ENCODE measurements at places on chromosomes 5 and 9. TPM values are rescaled to one million over a fixed set of nuclear protein-coding genes. Genes with fewer than 3 reads are reported as not detected.

ENTPD2 gene
- total RNA-seq = 2.2 TPM

IL5 gene
- not detected for total RNA-seq

CAVIN4 gene
- 1.1 TPM for total RNA-seq

TAF11L10 gene
- total RNA-seq = not detected

PCDHB8 gene
- 0.71 TPM for total RNA-seq

ANKDD1B gene
- total RNA-seq = not detected

CCNJL gene
- total RNA-seq = 1.8 TPM

GLRA1 gene
- not detected for total RNA-seq

LTC4S gene
- total RNA-seq = 5.0 TPM

CDKN2AIPNL gene
- total RNA-seq = 20.2 TPM

GRCh38 chr5:154937718-154938466 lies at the start of gene GEMIN5:
Gene GEMIN5 (minus strand): TSS chr5:154938211. CDS start chr5:154938133, 78 bp downstream.
- peak within 1 kb of the TSS; percentile 78 for H3K27ac ChIP-seq
- H3K27me3 ChIP-seq = no peaks in the 10 kb centered on the region
- H3K4me1 ChIP-seq = peaks cover 39% of the 10 kb centered on the region

- no peaks in the 10 kb centered on the region for H3K27me3 ChIP-seq
- no peak overlapping the region for H3K27ac ChIP-seq
- no peaks in the 10 kb centered on the region for H3K4me1 ChIP-seq
- no peak overlapping the region for H3K4me3 ChIP-seq
Measured at GRCh38 chr9:101140764-101141163, 112.2 kb downstream of the PLPPR1 start.

GRCh38 chr9:698954-699353 lies 142.5 kb upstream of the DMRT1 start:
- no peak for DNase-seq
- peak overlapping the region; percentile 90 for H3K27ac ChIP-seq
- H3K27me3 ChIP-seq = no peaks in the 10 kb centered on the region

DNA sequence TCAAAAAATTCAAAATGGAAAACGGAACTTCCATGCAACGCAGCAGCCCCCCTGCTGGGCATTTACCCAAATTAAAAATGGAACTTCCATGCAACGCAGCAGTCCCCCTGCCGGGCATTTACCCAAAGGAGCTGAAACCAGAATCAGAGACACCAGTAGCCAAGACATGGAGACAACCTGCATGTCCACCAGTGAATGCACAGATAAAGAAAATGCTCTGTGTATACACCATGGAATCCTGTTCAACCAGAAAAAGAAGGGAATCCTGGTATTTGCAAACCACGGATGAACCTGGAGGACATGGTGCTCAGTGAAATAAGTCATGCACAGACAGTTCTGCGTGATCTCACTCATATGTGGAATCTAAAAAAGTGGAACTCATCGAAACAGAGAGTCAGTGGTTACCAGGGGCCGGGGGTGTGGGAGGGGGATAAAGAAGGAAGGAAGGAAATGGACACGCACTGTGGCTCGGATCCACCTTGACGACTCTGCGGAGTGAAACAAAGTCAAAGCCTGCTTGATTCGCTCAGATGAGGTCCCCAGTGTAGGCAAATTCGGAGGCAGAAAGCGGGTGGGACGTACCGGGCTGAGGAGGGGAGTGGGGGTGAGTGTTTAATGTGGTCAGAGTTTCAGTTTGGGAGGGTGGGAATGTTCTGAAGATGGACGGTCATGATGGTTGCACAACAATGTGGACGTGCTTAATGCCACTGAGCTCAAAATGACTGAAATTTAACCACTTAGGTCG lies 40.2 kb upstream of the EXOC3 start:
- no peak overlapping the region for H3K27ac ChIP-seq
- no peaks in the 10 kb centered on the region for H3K27me3 ChIP-seq
- DNase-seq = peak; percentile 53
- H3K4me1 ChIP-seq = peaks cover 13% of the 10 kb centered on the region

DNA sequence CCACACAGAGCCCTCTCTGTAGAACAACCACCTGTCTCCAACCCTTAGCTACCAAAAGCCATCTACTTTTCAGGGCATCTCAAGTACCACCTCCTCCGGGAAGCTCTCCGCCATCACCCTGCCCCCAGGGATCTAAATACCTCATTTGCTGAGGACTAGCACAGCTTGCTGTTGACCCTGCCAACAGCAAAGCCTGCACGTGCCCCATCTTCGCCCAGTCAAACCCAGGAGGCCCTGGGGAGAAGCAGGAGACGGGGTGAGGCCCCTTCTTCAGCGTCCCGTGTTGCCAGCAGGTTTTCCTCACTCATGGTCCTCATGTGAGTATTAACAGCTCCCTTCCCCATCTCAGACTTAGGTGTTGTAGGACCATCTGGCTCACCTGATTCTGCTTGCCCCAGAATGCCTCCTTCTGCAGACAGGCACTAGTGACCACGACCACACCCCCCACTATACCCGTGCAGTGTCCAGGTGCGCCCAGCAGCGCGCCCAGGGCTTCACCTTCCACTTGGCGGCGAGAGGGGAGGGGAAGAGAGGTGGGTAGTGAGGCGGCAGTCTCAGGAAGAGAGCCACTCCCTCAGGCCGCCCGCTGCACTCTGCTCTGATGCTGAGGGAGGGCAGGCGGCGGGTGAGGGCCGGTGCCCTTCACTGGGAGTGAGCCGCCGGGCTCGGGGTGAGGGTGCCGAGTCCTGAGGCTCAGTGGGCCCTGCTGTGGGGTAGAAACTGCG lies 11.1 kb downstream of the VAV2 start:
- no peak overlapping the region for H3K4me3 ChIP-seq
- no peaks in the 10 kb centered on the region for H3K4me1 ChIP-seq
- H3K36me3 ChIP-seq = no peaks in the 10 kb centered on the region
- no peak overlapping the region for H3K27ac ChIP-seq

DNA sequence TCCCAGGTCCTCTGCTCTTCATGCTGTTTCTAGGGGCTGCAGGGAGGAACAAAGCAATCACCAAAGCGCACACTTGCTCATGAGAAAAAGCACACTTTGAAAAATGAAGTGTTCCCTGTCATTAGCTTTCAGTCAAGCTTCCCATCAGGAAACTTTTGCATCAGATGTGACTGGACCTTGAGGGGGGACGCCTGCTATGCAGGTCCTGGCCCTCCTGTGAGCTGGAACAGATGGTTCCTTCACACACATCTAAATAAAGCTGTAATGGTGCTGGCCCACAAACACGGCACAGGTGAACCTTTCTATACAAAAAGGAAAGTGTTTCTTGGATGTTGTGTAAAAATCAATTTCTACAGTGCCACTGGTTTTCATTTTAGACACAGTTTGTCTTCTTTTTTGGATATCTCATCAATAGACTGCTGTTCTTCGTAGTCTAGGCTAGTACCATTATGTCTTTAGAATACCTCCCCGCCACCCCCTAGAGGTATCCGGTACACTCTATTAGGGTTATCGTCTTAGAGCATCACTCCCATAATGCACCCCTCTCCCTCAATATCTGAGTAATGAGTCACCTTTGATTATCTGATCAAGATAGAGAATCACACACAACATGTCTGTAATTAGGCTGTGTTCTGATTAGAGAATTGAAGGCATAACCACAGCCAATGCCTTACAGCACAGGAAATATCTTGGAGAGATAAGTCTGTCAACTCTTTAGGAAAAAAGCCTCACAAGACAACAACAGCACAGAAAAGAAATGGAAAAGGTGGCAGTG lies 266.3 kb downstream of the TLR4 start:
- H3K4me3 ChIP-seq = no peak overlapping the region
- no peak for DNase-seq
- H3K27me3 ChIP-seq = no peaks in the 10 kb centered on the region
- no peak overlapping the region for H3K27ac ChIP-seq

- H3K4me3 ChIP-seq = no peak overlapping the region
- H3K27me3 ChIP-seq = no peaks in the 10 kb centered on the region
Measured at GRCh38 chr5:36450229-36451014, 148.7 kb upstream of the RANBP3L start.

DNA sequence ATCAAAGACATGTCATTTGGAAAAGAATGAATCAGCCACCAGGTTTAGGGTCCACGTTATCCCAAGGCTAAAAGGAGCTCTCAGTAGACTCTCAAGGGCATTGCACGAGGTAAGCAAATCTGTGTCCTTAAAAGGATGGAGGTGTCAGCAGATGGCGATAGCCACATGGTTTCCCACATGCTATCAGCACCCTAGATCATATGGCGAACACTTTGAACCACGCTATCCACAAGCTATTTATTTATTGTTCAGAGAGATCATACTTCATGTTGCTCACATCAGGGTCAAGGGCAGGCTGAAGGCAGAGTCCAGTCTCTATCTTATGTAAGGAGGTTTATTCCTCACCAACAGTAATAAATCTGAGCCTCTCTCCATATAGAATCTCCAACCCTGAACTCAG lies 43.7 kb downstream of the CDH6 start:
- no peak overlapping the region for H3K27ac ChIP-seq
- no peaks in the 10 kb centered on the region for H3K4me1 ChIP-seq
- DNase-seq = no peak
- no peaks in the 10 kb centered on the region for H3K36me3 ChIP-seq
- no peaks in the 10 kb centered on the region for H3K27me3 ChIP-seq

DNA sequence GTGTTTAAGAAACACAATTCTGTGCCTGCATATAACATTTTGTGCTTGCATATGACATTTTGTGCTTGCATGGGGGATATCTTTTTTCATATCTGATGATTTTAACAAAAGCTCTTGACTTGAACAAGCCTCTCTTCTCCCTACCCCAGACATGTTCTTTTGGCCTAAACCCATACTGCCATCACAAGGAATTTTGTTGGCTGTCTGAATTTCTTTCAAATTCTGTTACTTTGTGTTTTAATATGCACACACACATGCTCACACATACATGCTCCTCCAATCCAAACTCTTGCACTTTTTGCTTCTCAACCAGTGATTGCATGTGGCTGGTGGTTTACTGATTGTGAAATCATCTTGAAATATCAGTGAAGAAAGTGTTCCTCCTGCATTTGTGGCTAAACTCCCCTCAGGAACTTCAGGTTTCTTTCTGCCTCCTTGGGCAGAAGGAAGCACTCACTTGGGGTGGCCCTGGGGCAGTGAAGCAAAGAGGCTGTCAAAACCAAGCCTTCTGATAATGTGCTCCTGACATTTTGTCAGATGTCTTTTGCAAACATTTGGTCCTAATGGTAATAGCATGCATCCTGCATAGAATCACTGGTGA lies 377.2 kb upstream of the KLF4 start:
- H3K4me3 ChIP-seq = no peak overlapping the region
- H3K4me1 ChIP-seq = peaks cover 8% of the 10 kb centered on the region
- no peak for DNase-seq
- no peak overlapping the region for H3K27ac ChIP-seq

- H3K27me3 ChIP-seq = no peaks in the 10 kb centered on the region
- no peaks in the 10 kb centered on the region for H3K4me1 ChIP-seq
- no peak overlapping the region for H3K27ac ChIP-seq
- no peaks in the 10 kb centered on the region for H3K36me3 ChIP-seq
- DNase-seq = no peak
- no peak overlapping the region for H3K4me3 ChIP-seq
Measured at GRCh38 chr5:96885518-96886338, 9.4 kb downstream of the ERAP2 start.

- no peaks in the 10 kb centered on the region for H3K36me3 ChIP-seq
- H3K27me3 ChIP-seq = no peaks in the 10 kb centered on the region
- DNase-seq = no peak
- no peak overlapping the region for H3K27ac ChIP-seq
Measured at GRCh38 chr9:131310833-131311554, 21.5 kb downstream of the PLPP7 start.

GRCh38 chr9:131629825-131630204 lies 84.5 kb downstream of the PRRT1B start:
- no peaks in the 10 kb centered on the region for H3K27me3 ChIP-seq
- no peak overlapping the region for H3K4me3 ChIP-seq
- peaks cover 26% of the 10 kb centered on the region for H3K36me3 ChIP-seq
- H3K27ac ChIP-seq = no peak overlapping the region

DNA sequence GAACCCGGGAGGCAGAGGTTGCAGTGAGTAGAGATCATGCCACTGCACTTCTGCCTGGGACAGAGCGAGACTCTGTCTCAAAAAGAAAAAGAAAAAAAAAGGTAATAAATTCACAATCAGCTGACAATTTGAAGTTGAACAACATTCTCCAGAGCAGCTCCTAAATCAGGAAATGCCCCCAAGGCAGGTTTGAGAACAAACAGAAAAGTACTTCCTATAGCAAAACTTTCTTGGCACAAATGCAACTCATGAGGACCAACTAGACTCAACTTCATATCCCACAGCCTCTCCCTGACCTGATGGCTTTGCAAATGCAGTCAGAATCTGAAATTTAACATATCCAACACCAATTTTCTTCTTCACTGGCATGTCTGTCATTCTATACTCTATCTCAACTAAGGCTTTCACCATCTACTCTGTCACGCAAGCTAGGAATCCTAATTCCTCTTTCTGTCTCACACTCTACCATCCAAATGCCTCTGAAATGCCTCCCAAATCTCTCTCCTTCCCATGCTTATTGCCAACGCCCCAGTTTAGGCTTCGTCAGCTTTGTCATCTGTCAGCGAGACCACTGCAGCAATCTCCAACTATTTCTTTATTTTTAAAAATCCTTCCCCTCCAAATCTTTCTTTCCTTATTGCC lies 113.3 kb downstream of the MAPKAP1 start:
- H3K4me3 ChIP-seq = no peak overlapping the region
- no peak for DNase-seq
- no peaks in the 10 kb centered on the region for H3K27me3 ChIP-seq
- no peak overlapping the region for H3K27ac ChIP-seq
- H3K4me1 ChIP-seq = no peaks in the 10 kb centered on the region

GRCh38 chr9:130632081-130632710 lies 32.2 kb upstream of the PRDM12 start:
- DNase-seq = no peak
- H3K4me1 ChIP-seq = no peaks in the 10 kb centered on the region
- no peak overlapping the region for H3K4me3 ChIP-seq
- no peaks in the 10 kb centered on the region for H3K27me3 ChIP-seq
- H3K27ac ChIP-seq = no peak overlapping the region

DNA sequence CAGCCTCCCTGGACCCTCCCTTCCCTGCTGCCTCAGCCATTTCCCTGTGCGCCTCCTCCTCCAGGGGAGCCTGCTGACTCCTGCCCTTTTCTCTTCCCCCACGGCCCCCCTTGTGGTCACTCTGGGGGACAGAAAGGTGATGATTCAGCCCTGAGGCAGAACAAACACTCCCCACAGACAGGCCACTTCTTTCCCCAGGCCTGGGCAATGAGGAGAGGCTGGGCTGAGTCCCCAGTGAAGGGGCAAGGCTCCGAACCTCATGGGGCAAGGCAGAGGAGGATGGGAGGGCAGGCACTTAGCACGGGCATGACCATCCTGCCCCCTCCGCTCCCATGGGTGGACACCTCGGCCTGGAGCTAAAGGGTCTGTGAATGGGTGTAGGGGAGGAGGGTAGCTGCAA lies 21.0 kb downstream of the CSF1R start:
- H3K27me3 ChIP-seq = no peaks in the 10 kb centered on the region
- H3K4me3 ChIP-seq = no peak overlapping the region
- no peaks in the 10 kb centered on the region for H3K36me3 ChIP-seq
- DNase-seq = peak; percentile 63
- no peak overlapping the region for H3K27ac ChIP-seq

GRCh38 chr5:18305288-18305924 lies 671.1 kb downstream of the TAF11L14 start:
- H3K36me3 ChIP-seq = no peaks in the 10 kb centered on the region
- peaks cover 5% of the 10 kb centered on the region for H3K27me3 ChIP-seq
- DNase-seq = no peak
- H3K4me3 ChIP-seq = no peak overlapping the region
- no peak overlapping the region for H3K27ac ChIP-seq

Data from sigmoid colon (tissue), 7 donors.